ENCODE measurements at places on chromosomes 5 and 9. TPM values are rescaled to one million over a fixed set of nuclear protein-coding genes. Genes with fewer than 3 reads are reported as not detected.

DNA sequence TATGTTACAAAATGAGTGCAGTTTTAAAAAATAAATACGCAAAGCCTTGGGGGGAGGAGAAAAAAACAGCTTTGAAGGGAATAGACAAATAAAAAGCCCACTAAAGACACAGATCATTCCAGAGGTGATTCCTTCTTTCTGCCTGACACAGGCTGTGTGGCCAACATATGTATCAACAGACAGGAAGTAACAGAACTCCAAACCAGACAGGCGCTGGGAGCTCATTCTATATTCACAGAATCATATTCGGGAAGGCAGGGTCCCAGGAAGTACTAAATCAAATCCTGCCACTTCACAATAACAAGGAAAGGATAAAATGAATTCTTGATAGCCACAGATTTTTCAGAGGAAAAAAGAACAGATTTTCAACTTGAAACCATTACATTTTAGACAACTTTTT is 62.1 kb downstream of the SEMA5A start:
- H3K27ac ChIP-seq: no peak overlapping the region
- H3K4me1 ChIP-seq: no peaks in the 10 kb centered on the region
- no peaks in the 10 kb centered on the region for H3K36me3 ChIP-seq
- H3K27me3 ChIP-seq: no peaks in the 10 kb centered on the region
- H3K4me3 ChIP-seq: no peak overlapping the region

DNA sequence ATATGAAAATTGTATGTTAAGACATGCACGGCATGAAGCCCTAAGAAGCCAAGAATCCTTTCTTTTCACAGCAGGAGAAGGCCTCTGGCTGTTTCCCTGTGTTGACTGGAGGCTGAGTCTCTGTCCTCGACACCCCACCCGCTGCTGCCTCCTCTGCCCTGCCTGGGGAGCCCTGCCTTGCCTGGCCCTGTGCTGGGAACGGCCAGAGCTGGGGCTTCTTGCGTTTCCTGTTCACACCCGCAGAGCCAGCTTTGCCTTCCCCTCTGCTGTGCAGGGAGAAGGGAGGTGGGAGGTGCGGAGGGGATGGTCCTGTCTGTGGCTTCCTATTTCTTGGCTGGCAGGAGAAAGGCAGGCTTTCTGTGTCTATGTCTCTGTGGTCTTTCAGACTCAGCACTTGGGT is 6.9 kb upstream of the GMCL2 start:
- no peaks in the 10 kb centered on the region for H3K27me3 ChIP-seq
- H3K27ac ChIP-seq: no peak overlapping the region
- no peaks in the 10 kb centered on the region for H3K4me1 ChIP-seq
- no peak for DNase-seq
- H3K36me3 ChIP-seq: no peaks in the 10 kb centered on the region

The MAPK9 gene
- 18.3 TPM for total RNA-seq

DNA sequence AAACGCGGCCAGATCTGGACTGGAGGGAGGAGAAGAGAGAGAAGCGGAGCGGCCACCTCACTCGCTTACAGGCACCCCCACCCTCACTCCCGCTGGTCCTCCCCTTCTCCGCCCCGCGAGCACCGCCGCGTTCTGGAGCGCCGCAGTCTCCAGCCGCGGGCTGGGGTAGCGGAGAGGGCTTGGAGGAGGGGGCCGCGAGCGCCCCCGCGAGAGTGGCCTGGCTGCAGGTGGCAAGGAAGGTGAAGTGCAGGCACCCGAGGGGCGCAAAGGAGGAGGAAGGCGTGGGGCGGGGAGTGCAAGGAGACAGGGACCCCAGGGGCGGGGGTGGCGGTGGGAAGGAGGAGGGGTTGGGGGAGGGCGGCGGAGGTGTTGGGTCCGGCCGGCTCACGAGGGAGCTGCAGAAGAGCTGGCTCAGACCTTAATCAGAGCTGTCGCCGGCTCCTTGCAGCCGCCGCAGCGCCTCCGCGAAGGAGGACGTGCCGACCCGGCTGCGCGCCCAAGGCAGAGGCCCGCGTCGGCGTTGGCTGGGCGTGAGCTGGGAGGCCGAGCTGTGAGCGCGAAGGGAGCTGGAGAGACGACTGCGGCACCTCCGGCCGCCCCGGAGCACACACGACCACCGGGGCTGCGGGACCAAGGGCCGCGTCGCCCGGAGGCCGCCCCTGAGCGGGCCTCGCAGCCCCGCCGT is at the start of gene DMRT3:
DMRT3 (plus strand) TSS at position 398 of the 685 bp plus-strand sequence. CDS start 347 bp downstream, outside the sequence.
- H3K4me1 ChIP-seq: peaks cover 7% of the 10 kb centered on the region
- peak within 1 kb of the TSS; percentile 43 for H3K4me3 ChIP-seq
- H3K27me3 ChIP-seq: peaks cover 77% of the 10 kb centered on the region
- peak within 1 kb of the TSS; percentile 29 for H3K27ac ChIP-seq
- no peak for DNase-seq

The HTR1A gene
- not detected for total RNA-seq

The ECSCR gene
- total RNA-seq: 5.4 TPM

The C5orf46 gene
- not detected for total RNA-seq

The PAX5 gene
- 0.19 TPM for total RNA-seq

DNA sequence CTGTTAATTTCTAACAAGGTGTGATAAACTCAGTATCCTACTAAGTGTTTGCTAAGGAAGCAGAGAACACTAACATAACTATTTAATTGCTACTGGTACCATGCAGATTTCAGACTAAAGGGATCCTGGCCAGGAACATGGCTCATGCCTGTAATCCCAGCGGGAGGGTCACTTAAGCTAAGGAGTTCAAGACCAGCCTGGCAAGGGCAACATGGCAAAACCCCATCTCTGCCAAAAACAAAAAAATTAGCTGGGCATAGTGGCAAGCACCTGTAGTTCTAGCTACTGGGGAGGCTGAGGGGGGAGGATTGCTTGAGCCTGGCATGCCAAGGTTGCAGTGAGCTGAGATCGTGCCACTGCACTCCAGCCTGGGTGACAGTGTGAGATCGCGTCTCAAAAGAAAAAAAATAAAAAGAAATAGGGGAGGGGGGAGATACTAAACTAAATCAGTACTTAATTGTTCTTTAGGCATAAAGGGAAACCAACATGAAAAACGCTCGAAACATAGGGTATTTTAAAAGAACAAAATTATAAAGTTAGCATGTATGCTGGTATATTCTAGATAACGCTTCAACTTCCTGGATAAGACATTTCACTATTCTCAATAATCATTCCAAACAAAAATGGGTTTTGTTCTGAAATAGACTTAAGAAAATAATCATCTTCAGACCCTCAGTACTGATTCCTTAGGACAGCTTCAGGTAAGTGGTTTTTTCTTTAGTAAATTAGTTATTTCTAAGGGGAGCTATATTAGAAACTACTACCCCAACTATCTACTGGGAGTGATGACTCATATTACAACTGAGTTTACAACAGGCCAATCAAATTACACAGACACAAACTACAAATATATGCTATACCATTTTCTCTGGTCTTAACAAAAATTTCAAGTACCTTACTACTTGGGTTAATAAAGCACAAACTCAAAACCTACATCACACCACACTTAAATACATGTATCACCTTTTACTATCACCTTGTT is 3.5 kb downstream of the PANK3 start:
- H3K27me3 ChIP-seq: no peaks in the 10 kb centered on the region
- H3K4me1 ChIP-seq: peaks cover 34% of the 10 kb centered on the region
- H3K4me3 ChIP-seq: no peak overlapping the region
- DNase-seq: no peak
- no peaks in the 10 kb centered on the region for H3K36me3 ChIP-seq

The OR13C8 gene
- not detected for total RNA-seq

DNA sequence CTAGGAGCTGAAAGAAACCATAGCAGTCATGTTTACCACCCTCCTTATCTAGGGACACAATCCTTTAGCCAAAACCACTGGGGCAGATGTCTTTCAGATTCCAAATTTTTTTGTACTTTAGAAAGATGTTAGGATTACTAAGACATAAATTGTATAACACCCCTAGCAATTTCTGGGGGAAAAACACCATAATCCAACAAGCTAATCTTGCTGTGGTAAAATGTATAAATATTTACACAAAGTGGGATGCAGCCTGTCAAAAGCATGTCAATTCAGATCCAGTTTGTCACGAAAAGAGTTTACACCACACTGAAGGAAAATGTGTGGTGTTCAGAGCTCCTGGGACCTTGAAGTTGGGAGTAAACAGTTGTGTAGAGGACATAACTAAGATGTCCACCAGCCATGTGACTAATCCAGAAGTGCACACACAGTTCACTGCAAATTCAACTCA is 274.3 kb downstream of the ADAMTSL1 start:
- no peaks in the 10 kb centered on the region for H3K27me3 ChIP-seq
- no peak overlapping the region for H3K27ac ChIP-seq
- H3K4me1 ChIP-seq: no peaks in the 10 kb centered on the region

DNA sequence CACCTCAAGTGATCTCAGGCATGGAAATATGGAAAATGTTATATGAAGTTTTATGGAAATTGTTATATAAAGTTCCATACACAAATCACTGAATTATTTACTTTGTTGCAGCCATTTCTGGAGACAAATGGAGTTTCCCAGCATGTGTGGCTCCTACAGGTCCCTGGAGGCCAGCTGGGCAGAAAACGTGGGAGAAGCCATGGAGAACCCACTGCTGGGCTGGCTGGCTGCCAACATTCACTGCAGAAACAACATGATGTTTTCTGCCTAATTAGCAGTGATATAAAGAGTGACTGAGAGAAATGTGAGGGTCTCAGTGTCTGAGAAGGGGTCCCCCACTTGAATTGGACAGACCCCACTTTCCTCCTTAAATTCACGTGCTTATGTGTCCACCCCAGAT is 208.8 kb upstream of the IRX2 start:
- H3K4me3 ChIP-seq: no peak overlapping the region
- no peaks in the 10 kb centered on the region for H3K4me1 ChIP-seq
- no peaks in the 10 kb centered on the region for H3K36me3 ChIP-seq

The SVEP1 gene
- total RNA-seq: 3.8 TPM

- no peak for DNase-seq
- H3K27me3 ChIP-seq: no peaks in the 10 kb centered on the region
- peaks cover 32% of the 10 kb centered on the region for H3K4me1 ChIP-seq
- no peak overlapping the region for H3K4me3 ChIP-seq
- H3K36me3 ChIP-seq: peaks cover 17% of the 10 kb centered on the region
Measured at GRCh38 chr9:93123561-93124283, 10.3 kb downstream of the NINJ1 start.

DNA sequence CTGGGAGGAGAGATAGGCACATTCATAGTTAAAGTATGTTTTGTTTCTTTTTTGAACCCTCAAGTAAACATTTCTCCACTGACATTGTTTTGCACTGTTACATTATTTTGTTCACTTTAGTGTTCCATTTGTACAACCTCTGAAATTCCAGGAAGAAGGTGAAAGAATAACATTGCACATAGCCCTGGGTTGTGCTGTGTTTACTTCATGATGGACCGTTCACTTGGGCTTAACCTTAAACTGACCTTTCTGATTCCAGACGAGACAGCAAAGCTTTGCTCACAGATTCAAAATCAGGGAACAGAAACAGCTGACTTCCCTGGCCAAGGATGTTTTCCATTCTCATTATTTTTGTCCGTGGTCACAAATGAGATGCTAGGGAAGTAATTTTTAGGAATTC is 42.8 kb upstream of the GDNF start:
- H3K36me3 ChIP-seq: no peaks in the 10 kb centered on the region
- H3K4me3 ChIP-seq: no peak overlapping the region
- no peaks in the 10 kb centered on the region for H3K4me1 ChIP-seq
- H3K27ac ChIP-seq: no peak overlapping the region

GRCh38 chr5:33523208-33523771 is 82.5 kb downstream of the TARS1 start:
- H3K4me3 ChIP-seq: no peak overlapping the region
- no peak overlapping the region for H3K27ac ChIP-seq
- no peaks in the 10 kb centered on the region for H3K4me1 ChIP-seq
- no peaks in the 10 kb centered on the region for H3K36me3 ChIP-seq

The TLX3 gene
- not detected for total RNA-seq

The ANKRD34B gene
- not detected for total RNA-seq

DNA sequence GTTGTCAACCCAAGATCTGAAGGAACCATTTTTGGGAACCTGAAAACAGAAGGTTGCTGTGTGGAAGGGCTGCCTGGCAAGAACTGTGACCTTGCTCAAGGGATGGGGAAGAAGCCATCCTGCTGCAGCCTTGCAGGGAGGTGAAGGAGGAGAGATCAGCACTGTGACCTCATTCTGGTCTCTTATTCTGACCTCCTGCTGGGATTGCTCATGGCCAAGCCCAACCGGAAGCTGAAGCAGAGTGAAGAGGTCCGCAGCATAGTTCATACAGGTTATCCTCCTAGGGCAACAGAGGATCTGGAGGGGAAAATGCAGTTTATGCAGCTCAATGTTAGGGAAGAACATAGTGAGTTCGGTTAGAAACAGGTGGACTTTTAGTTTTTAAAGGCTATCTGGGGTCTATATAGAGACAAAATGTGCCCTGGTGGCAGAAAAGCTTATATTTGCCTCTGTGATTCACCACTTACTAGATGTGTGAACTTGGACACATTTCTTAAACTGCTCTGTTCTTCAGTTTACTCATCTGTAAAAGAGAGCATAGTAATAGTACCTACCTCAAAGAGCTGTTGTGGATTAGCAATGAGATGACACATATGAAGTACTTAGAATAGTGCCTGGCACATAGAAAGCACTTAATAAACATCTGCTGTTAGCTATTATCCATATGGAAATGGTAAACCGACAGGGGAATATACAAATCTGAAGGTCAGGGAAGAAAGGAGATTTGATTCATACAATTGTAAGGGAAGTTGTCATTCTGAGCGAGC is 57.9 kb upstream of the BNC2 start:
- no peak for DNase-seq
- no peaks in the 10 kb centered on the region for H3K4me1 ChIP-seq
- H3K36me3 ChIP-seq: no peaks in the 10 kb centered on the region
- H3K4me3 ChIP-seq: no peak overlapping the region

DNA sequence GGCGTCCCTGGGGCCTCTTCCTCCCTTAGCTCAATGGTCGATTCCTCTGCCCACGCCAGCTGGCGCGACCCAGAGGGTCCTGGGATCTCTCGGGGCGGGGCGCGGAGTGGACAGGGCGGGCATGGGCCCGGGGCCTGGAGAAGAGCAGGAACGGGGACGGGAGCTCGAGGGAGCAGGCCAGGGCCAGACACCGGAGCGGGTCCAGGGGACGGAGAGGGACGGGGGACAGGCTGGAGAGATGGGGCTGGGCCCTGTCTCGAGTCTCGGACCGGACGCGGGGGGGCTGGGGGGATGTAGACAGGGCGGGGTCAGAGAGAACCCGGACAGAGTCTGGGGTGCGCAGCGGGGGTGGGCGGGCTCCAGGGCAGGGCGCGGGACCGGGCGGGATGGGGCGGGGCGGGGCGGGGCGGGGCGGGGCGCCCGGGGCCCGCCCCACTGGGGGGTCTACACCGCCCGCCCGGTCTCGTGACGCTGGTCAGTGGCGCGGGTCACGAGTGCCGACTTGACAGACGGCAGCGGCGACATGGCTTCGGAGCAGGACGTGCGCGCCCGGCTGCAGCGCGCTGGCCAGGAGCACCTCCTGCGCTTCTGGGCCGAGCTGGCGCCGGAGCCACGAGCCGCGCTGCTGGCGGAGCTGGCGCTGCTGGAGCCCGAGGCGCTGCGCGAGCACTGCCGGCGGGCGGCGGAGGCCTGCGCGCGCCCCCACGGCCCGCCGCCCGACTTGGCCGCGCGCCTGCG is at the start of gene UAP1L1:
UAP1L1 (plus strand) TSS at position 508 of the 738 bp plus-strand sequence; CDS start at position 524, 16 bp downstream.
- peak within 1 kb of the TSS; percentile 55 for H3K27ac ChIP-seq
- H3K4me3 ChIP-seq: peak within 1 kb of the TSS; percentile 51
- DNase-seq: peak; percentile 58
- H3K27me3 ChIP-seq: no peaks in the 10 kb centered on the region
- H3K4me1 ChIP-seq: no peaks in the 10 kb centered on the region

The FBLL1 gene
- not detected for total RNA-seq

GRCh38 chr9:36268007-36268427 is 9.8 kb upstream of the GNE start:
- H3K4me3 ChIP-seq: no peak overlapping the region
- no peak overlapping the region for H3K27ac ChIP-seq
- H3K27me3 ChIP-seq: no peaks in the 10 kb centered on the region
- H3K36me3 ChIP-seq: no peaks in the 10 kb centered on the region
- no peak for DNase-seq
- no peaks in the 10 kb centered on the region for H3K4me1 ChIP-seq

The CCDC171 gene
- total RNA-seq: 1.7 TPM

Measured in gastrocnemius medialis (tissue), 4 donors.